Renal cortical epithelial cell (primary cell): ENCODE measurements at places on chromosomes 16 and 17. TPM values are rescaled to one million over a fixed set of nuclear protein-coding genes. Genes with fewer than 3 reads are reported as not detected.

- peak; percentile 36 for DNase-seq
These were observed 1.9 kb downstream of the RASL10B start for GRCh38 chr17:35733366-35733765.

- DNase-seq: peak; percentile 95
These were observed 35.9 kb downstream of the CMTM4 start for GRCh38 chr16:66660422-66661209.

DNA sequence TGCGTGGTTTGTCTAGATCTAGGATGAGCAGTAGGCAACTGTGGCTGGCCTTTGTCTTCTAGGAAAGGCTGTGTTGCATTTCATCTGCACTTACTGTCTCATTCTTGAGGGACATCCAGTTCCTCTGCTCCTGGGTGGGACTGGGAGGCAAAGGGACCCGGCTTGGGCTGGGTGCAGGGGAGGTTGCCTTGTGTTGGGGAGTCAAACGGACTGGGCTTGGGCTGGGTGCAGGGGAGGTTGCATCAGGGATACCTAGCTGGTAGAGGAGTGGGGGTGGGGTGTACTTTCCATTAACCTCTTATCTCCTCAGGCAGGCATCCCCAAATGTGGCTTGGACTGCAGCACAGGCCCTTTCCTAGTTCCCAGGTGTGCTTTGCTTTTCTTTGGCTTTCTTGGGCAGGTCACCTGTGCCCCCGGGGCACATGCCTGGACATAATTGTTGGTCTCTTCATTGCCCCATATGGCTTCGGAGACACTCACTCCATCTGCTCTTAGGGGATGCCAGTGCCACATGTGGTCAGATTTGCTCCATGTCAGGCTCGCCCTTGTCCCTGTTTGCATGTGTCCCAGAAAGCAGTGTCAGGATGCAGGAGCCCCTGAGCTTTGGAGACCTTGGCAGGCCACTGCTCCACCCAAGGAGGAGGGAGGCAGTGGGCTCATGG lies 1682.9 kb downstream of the TP53TG3F start:
- DNase-seq: no peak

The HS3ST3A1 gene
- 5.7 and 8.6 TPM in 2 replicates for total RNA-seq

DNA sequence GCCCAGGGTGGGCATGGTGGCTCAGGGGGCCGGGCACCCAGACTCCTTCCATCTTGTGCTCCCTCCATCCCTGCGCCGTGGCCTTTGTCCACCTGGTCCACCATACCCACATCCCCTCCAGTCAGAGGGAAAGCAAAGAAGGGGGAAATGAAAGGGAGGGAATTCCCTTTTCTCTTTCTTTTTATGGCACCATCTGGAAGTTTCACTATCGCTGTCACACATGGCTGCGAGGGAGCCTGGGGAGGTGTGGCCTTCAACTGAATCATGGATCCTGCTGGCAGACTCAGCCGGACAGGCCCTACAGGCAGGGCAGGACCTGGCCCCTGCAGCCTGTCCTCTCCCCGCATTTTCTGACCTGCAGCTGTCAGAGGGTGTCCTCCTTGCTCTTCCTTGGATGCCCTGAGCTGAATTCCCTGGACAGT lies 6.2 kb downstream of the SLC12A3 start:
- peak; percentile 67 for DNase-seq

The TBC1D28 gene
- not detected in 2 replicates for total RNA-seq

The SCNN1B gene
- total RNA-seq: not detected in 2 replicates

The KRTAP9-2 gene
- not detected in 2 replicates for total RNA-seq

DNA sequence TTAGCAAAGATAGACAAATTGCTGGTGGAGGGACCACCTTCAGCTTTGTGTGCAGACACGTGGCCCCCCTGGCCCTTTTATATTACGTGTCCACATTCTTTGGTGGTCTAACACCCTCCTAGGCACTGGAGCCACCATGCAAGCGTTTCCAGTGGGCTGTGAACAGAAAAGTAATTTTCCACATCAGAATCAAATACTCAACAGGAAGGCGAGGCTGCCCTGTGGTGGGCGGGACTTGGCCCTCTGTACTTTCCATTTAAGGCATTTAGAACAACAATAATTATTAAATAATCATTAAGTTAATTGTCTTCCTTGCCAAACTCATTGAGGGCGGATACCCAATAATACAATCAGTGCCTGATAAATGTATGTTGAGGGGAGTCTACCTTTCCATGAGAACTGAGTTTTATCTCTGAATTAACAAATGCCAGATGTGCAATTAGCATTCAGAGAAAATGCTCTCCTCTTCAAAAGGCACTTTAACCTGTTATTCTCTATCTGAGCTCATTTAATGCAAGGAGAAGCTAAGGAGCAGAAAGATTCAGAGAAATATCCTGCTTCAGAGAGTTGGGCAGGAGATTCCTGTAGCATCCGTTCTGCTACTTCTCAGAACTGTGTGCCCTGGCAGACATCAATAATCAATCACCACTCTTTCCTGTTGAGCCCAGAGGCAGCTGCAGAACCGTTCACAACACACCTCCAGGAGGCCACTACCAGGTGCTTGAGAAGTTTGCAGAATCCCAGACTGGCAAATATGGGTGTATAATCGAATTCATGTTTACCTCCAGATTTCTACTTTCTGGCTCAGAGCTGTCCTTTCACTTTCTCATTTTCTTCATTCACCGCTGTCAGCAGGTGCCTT lies 109.4 kb downstream of the CMIP start:
- no peak for DNase-seq

GRCh38 chr16:11017499-11017898 lies 73.1 kb downstream of the CLEC16A start:
- no peak for DNase-seq

DNA sequence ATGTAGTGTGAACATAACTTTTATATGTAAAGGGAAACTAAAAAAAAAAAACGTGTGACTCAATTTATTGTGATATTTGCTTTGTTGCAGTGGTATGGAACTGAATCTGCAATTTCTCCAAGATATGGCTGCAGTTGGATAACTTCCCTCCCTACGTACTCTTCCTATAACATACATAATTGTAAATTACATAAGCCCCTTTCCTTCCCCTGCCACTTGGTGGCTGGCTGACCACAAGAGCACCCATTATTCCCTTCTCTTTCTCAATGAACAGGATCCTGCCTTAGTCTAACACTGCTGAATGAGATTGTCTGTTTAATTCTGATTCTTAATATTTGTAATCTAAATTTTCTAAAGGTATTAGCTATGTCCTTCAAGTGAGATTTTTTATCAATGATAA lies 27.8 kb downstream of the CCL4 start:
- DNase-seq: no peak

GRCh38 chr17:50952013-50952412 lies 85.9 kb upstream of the TOB1 start:
- DNase-seq: peak; percentile 47

GRCh38 chr16:54647216-54647615 lies 283.4 kb upstream of the IRX5 start:
- DNase-seq: no peak

The KRTAP4-3 gene
- not detected in 2 replicates for total RNA-seq

DNA sequence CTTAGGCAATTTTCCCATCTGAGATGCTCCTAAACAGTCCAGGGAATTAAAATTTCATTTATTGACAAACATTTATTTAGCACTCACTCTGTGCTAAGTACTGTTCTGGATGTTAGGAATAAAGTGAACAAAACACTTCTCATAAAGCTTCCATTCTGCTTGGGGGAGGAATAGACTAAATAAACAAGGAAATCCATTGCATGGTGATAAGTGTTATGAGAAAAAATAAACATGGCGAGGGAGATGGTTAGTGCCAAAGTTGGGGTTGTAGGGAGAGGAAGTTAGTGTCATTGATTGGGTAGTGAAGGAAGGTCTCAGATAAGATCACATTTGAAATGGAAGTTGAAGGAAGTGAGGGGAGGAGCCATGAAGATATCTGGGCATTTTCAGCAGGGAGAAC lies 72.2 kb upstream of the CES5A start:
- no peak for DNase-seq

DNA sequence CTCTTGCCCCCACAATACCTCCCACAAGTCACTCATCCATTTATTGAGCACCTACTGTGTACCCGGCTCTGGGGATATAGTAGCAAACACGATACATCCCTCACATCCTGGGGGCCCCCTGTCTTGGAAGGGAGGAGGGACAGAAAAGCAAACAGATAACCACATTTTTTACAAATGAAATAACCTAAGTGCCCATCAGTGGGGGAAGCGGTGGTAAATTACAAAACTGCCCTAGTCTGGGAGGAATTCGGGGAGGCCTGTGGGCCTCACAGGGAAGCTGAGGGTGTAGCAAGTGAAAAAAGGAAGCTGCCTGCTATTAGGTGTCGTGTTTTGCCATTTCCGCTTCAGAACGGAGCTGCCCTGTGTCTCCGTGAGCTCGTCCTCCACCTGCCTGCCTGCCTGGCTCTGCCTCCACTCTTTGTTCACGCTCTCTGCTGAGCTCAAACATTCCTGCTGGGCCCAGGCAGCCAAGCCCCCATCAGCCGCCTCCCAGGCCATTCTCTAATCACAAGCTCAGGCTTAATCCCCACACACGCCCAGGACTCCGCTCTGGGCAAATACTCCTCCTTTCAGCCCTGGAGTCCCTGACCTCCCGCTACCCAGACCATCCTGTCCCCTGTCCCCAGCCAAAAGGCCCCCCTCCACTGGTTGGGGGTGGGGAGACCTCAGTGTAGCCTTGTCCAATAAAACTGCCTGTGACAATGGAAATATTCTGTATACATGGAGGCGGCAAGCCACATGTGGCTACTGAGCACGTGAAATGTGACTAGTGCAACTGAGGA lies 10.2 kb upstream of the SEC14L5 start:
- DNase-seq: no peak

The ANKRD40CL gene
- not detected in 2 replicates for total RNA-seq

The LLGL2 gene
- total RNA-seq: 52.5 and 68.9 TPM in 2 replicates

- no peak for DNase-seq
These were observed 46.1 kb upstream of the DNAJA2 start for GRCh38 chr16:47019568-47019967.

GRCh38 chr16:67549240-67549639 lies 13.1 kb upstream of the CTCF start:
- DNase-seq: no peak

- no peak for DNase-seq
These were observed 235.2 kb upstream of the CDH5 start for GRCh38 chr16:66131156-66131807.

DNA sequence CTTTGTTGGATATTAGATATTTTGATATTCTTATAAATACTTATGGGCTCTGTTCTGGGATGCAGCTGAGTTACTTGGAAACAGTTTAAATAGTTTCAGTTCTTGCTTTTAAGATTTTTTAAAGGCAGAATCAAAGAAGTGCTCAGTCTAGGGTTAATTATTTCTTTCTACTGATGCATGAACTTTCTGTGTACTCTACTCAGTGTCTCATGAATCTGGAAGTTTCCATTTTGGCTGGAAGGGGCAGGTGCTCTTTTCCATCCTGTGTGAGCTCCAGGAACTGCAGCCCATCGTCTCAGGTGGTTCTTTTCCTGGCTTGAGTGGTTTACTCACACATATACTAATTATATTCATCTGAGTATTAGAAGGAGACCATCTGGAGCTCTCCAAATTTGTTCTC lies 61.1 kb upstream of the CPHXL start:
- DNase-seq: no peak

DNA sequence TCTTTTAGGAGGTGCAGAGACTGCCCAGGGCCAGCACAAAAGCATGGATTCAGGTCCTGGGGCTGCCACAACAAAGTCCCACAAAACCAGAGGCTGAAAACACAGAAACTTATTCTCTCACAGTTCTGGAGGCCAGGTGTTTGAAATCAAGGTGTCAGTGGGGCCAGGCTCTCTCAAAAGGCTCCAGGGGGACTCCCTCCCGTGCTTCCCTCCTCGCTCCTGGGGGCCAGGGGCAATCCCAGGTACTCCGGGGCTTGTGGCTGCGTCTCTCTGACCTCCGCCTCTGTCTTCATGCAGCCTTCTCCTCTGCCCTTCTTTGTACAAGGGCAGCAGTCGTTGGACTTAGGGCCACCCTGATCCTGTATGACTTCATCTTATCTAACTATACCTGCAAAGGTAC lies 8.3 kb upstream of the RBFOX3 start:
- DNase-seq: no peak

GRCh38 chr16:9050102-9050830 lies 41.2 kb upstream of the HAPSTR1 start:
- DNase-seq: no peak

DNA sequence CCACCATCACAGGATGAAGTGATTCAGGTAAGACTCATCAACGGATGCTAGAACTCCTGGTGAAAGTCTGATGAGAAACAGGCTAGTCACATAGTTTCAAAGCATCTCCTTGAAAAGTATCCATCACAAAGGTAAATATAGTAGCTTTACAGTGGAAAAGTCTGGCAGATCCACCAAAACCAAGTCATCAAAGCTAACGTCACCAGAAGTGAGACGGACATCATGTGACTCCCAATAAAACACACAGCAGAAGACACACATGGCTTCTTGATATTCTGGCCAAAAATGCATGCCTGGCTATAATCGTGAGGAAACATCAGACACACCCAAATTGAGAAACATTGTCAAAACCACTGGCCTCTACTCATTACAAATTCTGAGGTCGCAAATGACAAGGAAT lies 17.9 kb upstream of the TRPV3 start:
- DNase-seq: no peak

DNA sequence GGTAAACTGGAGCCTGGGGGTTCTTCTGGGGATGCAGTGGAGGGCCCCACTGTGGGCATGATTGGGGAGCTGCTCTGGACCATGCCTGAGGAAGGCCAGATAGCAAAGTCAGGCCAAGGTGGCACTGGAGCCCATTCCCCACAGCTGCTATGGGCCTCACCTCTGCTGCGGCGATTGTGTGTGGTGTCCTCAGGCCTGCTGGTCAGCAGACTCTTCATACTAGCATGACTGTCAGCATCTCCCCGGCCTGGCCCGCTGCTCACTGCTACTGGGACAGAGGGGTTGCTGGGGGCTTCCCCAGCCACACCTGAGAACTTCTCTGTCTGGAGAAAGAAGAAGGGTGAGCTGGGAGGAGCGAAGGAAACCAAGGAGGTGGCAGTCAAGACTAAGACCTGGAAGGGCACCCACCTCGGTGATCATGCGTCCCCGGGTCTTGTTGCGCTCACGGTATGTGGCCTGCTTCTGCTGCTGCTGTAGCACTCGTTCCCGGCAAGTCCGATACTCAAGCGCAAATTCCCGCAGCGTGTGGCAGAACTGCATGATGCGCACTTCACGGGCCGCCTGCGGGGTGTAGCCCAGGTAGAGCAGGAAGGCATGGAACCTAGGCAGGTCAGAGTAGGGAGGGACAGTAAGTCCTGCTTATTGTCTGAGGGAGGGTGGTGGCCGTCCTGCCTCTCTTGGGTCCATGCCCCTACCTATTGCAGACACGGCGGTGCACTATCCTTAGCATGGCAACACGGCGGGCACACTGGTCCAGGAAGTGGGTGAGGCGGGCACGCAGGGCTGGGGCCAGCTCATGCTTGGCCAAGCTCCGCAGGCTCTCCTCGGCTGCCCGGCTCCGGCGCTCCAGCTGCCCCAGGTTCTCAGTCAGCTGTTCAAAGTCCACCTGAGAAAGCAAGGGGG lies 3.2 kb downstream of the TMEM208 start:
- no peak for DNase-seq
